ENCODE measurements at places on chromosomes 2 and 18. TPM values are rescaled to one million over a fixed set of nuclear protein-coding genes. Genes with fewer than 3 reads are reported as not detected.
A peak's percentile ranks its signal among the peaks of the same experiment; 100 is the strongest.

DNA sequence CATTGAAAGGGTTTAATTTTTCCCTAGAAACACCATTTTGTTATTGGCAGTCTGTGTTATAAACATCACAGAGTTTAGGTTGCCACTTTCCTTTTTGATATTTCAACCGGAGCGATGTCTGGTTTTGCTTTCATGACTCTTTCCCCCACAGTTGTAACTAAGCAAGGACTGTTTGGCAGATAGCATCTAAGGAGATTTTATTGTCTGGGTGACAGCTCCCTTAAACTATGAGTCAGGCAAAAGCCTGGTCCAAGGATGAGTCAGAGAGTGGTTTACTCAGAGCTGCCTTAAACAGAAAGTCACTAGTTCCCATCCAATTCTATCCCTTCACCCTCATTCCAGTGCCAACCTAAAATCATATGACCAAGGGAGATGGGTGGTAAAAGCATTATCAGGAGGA is 341.6 kb upstream of the VWC2L start:
- DNase-seq: peak; percentile 83

DNA sequence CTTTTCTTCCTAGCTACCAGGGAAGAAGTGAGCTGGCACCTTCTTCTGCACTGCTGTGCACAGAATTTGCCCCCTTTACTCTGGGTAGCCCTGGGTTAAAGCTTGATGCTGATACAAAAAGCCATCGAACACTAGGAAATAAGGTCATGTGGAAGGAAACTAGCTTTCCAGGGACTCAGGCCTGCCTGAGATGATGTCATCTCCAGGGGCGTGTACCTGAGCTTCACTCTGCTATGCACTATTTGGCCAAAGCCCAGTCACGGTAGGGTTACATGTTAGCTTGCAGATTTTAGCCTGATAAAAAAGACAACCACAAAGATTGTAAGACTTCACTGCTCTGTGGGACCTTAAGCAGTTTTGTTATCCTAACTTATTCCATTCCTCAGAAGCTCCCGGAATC is 20.4 kb downstream of the EDAR start:
- no peak for DNase-seq

DNA sequence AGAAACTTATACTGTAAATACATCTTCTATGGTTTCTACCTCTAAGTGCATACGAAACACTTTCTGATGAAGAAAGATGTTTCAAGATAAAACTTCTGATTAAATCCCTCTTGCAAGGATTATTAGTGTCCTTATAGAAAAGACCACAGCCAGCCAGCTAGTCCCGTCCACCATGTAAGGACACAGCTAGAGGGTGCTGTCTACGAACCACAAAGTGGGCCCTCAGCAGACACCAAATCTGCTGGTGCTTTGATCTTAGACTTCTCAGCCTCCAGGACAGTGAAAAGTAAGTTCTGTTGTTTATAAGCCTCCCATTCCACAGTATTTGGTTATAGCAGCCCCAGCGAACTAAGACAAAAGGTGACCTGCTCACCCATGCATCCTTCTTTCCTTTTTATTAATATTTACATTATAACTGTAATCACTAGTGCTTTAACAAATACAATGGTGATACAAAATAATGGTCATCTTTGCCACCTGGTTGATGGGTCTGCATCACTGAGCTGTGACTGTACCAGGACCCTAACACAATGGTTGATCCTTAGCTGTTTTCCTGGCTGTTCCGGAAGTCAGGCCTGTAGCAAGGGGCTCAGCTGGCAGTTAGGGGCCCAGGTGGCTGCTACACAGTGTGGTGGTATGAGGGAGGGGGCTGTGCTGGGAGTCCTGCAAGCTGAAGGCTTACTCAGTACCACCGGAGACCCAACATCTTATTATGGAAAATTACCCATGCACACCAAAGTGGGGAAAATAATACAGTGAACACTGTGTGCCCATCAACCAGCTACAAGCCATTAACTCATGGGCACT is 108.5 kb upstream of the SMAD7 start:
- no peak for DNase-seq

- no peak for DNase-seq
Measured at GRCh38 chr2:183070942-183071844, 7.4 kb upstream of the DUSP19 start.

Gene OTOF
- total RNA-seq: 0.10 TPM

DNA sequence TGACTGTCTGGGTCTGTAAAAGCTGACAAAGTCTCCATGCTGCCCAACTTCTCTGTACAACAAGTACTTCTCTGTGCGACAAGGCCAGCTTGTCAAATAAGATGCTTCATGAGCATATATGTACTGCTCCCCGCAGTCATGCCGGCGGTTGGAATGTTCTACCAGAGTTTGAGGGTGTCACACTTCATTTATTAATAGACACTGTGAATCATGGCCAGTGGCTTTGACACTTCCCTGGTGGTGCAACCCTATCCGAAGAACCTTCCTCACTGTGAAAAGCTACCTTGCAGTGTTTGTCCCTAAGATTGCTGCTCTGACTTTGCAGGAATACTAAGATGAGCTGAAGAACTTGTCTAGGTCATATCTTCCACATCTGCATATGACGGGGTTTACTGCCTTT is 120.9 kb upstream of the NRP2 start:
- DNase-seq: no peak

- DNase-seq: no peak
Measured at GRCh38 chr2:175010848-175011254, 5.7 kb upstream of the CHN1 start.

GRCh38 chr2:190452433-190452832 is 44.3 kb downstream of the MFSD6 start:
- DNase-seq: no peak

Gene LYPD1
- not detected for total RNA-seq

Gene RAX
- not detected for total RNA-seq

Gene TXNDC2
- 0.12 TPM for total RNA-seq

GRCh38 chr2:232315049-232315922 is 63.3 kb upstream of the ALPP start:
- DNase-seq: no peak

Gene NEB
- 0.34 TPM for total RNA-seq
